ENCODE measurements at places on chromosomes 2 and 18. TPM values are rescaled to one million over a fixed set of nuclear protein-coding genes. Genes with fewer than 3 reads are reported as not detected.

GRCh38 chr2:237262838-237263771 lies 150.9 kb downstream of the COL6A3 start:
- DNase-seq, result peak; percentile 89

- DNase-seq, result peak; percentile 49
These were observed 10.1 kb downstream of the SERPINB10 start for GRCh38 chr18:63917817-63918216.

DNA sequence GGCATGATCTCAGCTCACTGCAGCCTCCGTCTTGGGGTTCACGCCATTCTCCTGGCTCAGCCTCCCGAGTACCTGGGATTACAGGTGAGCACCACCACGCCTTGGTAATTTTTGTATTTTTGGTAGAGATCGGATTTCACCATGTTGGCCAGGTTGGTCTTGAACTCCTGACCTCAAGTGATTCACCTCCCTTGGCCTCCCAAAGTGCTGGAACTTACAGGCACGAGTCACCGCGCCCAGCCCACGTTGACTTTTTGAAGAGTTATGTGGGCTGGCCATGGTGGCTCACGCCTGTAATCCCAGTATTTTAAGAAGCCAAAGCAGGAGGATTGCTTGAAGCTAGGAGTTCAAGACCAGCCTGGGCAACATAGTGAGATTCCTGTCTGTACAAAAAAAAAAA lies 20.8 kb downstream of the CCL20 start:
- no peak for DNase-seq

- no peak for DNase-seq
These were observed 143.1 kb downstream of the GRB14 start for GRCh38 chr2:164478205-164478604.

DNA sequence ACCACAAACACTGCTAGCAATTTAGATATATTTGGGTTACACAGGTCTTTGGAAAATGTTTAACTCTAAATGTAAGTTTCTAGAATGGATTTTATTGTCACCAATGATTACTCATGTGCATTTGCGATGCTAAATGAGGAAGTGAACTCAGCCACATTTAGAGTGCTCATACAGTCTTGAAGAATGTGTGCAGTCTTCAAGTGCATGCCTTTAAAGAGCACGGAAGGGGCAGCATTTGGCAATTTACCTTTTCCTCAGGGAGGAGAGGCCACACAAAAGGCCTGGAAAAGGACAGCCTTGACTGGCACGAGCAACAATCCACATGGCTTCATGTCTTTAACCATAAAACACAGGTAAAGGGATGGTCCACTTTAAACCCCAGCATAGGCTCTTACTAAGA lies 78.5 kb upstream of the STK17B start:
- DNase-seq, result peak; percentile 81

DNA sequence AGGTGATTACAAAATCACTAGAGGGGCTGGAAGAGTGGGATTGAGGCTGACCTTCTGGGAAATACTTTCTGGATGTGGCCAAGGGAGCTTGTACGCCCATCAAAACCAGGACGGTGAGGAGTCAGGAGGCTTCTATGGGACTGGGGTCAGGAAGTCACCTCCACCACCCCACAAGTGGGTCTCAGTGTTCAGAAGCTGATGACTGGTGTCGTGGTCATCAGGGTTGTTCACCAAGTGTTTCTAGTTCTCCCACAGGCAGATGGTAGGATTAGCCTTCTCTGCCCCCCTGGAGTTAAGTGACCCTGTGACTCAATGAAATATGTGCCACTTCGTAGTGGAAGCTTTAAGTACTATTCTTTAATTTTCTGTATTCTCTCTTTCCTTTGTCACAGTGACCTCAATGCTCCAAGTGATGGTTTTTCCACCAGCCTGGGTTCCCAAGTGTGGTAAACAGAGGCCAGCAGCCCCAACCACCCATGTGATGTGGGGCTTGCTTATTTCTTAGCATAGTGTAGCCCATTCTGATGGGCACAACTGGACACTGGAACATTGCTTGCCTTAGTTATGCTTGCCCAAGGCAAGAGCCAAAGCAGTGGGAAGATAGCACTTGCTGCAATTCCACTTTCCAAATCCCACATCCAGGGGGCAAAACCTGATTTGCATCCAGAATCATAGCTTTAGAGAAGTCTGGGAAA lies 258.8 kb downstream of the CYP26B1 start:
- no peak for DNase-seq

DNA sequence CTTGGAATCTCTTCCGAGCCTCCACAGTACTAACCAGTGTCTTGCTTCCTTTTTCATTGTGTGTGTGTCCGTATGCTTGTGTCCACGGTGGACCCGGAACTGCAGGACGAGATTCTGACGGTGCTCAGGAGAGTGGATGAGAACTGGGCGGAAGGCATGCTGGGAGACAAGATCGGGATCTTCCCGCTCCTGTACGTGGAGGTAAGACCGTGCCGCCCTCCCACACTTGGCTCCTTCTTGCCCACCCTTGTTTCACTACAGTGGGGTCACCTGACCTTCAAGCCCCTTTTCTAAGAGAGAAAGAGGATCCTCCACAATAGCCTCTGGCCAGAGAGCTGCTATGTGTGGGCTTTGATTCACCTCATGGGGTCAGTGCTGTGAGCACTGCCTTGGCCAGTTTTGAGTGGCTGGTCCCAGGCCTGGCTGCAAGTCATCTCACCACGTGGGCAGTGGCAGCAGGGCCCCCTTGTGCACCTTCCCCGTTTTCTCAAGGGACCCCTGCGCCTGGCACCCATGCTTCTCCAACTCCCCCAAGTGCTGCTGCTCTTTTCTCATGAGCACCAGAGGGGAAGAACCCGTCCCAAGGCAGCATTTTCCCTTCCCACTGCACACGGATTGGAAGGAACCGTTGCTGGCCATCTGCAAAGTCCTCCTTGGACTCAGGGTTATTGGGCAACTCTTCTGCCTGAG lies 242.1 kb downstream of the SEPTIN10 start:
- no peak for DNase-seq

GRCh38 chr2:216604458-216604857 lies 28.8 kb upstream of the IGFBP2 start:
- no peak for DNase-seq

- DNase-seq, result no peak
These were observed 55.0 kb downstream of the PKDCC start for GRCh38 chr2:42102591-42103450.

The KLHL41 gene
- not detected for polyA plus RNA-seq

The LAPTM4A gene
- 442 TPM for polyA plus RNA-seq

Measured in CD14-positive monocyte (primary cell).